ENCODE measurements at places on chromosomes 2 and 18. TPM values are rescaled to one million over a fixed set of nuclear protein-coding genes. Genes with fewer than 3 reads are reported as not detected.

SERPINB7 gene
- total RNA-seq: not detected

SPR gene
- 38.8 TPM for total RNA-seq

CTIF gene
- total RNA-seq: 8.5 TPM

PLGLB1 gene
- not detected for total RNA-seq

SPATS2L gene
- 29.1 TPM for total RNA-seq
